ENCODE measurements at places on chromosomes 11 and 22.

DNA sequence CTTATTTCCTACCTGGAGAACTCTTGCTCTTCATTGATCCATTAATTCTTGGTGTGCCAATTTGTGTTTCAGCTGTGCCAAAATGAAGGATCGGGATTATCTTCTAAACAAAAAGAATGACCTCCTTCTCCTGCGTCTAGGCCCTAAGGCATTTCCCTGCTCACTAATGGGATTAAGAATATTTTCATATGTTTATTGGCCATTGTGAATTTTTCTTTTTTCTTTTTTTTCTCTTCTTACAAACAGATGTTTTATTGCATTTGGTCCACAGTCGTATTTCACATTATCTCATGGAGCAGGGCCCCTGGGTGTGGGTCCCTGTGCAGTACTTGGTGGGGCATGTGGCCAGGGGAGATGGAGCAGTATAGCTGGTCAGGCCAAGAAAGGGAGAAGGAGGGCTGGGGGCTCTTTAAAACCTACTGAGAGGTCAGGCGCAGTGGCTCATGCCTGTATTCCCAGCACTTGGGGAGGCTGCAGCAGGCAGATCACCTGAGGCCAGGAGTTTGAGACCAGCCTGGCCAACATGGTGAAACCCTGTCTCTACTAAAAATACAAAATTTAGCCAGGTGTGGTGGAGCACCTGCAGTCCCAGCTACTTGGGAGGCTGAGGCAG lies 35.3 kb upstream of the HORMAD2 start:
- no peak for DNase-seq

DNA sequence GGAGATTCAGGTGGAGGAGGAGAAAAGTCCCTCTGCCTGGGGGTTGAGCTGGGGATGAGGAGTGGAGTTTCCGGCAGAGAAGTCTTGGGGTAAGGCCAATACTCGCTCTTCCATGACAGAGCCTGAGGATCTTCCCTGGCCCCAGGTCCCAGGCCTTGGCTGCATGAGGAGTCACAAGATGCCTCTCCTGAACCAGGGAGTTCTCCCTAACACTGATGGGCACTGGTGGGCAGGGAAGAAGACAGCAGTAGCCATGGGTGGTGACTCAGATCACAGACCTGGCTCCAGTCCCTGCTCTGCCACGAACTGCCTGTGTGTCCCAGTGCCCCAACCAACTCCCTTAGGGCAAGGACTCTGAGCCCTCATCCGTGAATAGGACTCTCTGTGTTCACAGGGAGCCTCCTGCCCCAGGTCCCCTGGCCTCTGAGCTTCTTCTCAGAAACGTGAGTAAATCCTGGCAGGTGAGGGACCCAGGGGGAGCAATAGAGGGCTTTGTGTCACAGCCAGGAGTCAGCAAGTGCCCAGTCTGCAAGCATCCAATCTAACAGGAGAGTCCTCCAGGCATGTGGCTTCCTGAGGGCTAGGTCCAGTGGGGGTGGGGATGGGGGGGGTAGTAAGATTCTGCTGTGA lies 45.5 kb upstream of the FTH1 start:
- DNase-seq = no peak

GRCh38 chr11:10793470-10794255 lies 15.1 kb downstream of the EIF4G2 start:
- no peak for DNase-seq

- DNase-seq = no peak
Observed at GRCh38 chr11:71301858-71302533, 49.6 kb upstream of the SHANK2 start.

- DNase-seq = no peak
Observed at GRCh38 chr22:50318356-50318697, 8.5 kb downstream of the DENND6B start.

Measured in stimulated activated CD4-positive, alpha-beta T cell treated with anti-CD3 and anti-CD28 coated beads, TNF-alpha, amount 100 ng/mL, for 4 hours (primary cell).